Activated T-cell treated with anti-CD3 and anti-CD28 coated beads, Interleukin-2, amount 50 U/mL, for 1 hour (primary cell): ENCODE measurements at places on chromosomes 1 and 21.

DNA sequence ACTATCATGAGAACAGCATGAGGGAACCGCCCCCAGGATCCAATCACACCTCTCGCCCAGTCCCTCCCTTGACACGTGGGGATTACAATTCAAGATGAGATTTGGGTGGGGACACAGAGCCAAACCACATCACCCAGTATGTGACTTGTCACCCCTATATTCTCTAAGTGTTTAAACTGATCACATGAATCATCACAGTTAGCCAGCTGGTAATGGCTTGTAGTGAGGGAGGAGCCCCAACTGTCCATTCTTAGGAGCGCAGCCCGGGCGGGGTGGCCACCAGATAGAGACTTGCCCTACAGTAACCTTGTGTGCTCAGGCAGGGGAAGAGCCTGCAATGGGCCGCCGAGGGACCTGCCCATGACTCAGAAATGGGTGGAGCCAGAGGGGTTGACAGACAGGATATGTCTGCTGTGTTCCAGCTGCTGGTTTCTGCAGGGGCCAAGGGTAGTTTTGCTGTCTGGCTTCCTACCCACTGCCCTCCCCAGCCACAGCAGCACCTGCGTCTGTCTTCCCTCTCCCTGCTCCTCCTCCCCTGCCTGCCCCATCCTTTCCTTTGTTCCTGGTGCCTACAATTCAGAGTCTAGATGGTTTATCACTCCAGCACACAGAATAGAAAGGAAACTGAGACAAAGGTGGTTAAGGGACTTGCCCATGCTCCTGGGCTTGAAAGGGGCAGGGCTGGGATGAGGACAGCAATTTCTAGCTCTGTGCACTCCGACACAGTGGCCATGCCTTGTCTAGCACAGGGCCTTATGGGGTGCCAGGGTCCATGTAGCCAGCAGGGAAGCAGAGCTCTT is 9.2 kb downstream of the ABCG1 start:
- peak; percentile 90 for DNase-seq

DNA sequence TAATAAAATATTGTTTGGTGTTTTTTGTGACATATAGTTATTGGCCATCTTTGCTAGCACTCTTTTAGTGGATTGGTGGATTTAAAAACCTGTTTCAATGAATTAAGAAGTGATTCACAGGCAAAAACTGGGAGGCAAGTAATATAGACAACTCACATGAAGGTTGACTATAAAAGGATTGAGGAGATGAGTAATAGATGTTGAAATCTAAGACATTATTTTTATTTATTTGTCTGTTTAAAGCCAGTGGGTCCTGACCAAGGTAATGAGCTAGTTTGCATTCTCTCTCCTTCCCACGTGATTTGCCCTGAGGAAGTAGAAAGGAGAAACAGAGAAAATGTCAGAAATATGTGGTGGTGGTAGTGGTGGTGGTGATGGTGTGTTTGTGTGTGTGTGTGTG is 351.5 kb upstream of the ZP4 start:
- DNase-seq: no peak

GRCh38 chr21:38984568-38984967 is 178.8 kb downstream of the ETS2 start:
- no peak for DNase-seq

- DNase-seq: no peak
Observed at GRCh38 chr21:35861661-35862060, 198.7 kb downstream of the SETD4 start.

GRCh38 chr1:185448591-185449186 is 131.6 kb upstream of the IVNS1ABP start:
- no peak for DNase-seq

DNA sequence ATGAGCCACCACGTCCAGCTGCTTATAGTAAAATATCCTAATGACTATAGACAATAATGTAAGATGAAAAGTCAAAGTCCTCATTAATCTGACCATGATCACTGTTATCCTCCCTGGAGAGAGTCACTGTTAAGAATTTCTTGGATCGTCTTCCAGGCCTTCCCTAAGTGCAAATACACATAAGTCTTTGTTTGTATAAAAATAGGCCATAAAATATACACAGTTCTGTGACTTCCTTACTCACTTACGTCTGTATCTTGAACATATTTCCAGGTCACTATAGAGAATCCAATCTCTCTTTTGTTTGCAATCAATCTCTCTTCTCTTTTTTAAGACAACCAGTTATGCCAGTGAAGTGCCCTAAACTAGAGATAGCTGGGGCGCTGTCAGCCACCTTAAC is 89.1 kb upstream of the LYST start:
- DNase-seq: no peak

- DNase-seq: no peak
Observed at GRCh38 chr1:241527146-241527545, 5.0 kb upstream of the KMO start.

DNA sequence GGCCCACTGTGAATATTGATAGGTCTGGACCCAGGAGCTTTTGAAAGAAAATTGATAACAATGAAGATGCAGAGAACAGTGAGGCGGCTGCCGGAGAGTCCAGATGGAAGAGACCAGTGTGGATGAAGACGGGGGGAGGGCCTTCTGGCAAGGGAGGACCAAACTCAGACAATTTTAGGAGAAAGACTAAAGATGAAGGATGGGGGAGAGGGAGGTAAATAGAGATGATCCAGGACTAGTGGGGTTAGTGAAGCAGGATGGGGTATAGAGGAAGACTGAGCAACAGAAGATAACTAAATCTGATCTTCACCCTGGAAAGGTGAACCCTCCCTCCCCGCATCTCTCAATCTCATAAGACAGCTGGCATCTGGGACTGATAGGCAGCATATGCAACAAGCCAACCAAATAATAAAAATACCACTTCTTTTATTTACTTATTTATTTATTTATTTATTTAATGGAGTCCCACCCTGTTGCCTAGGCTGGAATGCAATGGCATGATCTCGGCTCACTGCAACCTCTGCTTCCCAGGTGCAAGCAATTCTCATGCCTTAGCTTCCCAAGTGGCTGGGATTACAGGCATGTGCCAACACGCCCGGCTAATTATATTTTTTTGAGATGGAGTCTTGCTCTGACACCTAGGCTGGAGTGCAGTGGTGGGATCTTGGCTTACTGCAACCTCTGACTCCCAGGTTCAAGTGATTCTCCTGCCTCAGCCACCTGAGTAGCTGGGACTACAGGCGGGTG is 10.5 kb downstream of the EIF3I start:
- DNase-seq: no peak

DNA sequence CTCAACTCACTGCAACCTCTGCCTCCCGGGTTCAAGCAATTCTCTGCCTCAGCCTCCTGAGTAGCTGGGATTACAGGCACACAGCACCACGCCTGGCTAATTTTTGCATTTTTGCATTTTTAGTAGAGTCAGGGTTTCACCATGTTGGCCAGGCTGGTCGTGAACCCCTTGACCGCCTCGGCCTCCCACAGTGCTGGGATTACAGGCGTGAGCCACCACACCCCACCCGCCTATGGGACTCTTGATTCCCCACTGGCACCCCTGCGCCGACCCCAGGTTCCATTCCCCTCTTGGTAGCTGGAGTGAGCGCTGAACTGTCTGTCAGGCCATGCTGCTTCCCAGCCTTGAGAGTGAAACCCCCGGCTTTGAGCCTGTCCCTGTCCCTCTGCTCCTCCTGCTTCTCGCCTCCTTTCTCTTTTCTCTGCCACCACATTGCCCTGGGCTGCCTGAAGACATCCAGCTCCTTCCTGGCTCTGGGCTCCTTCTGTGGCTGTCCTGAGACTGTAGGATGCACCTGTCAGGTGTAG is 48.8 kb downstream of the IER5 start:
- no peak for DNase-seq

DNA sequence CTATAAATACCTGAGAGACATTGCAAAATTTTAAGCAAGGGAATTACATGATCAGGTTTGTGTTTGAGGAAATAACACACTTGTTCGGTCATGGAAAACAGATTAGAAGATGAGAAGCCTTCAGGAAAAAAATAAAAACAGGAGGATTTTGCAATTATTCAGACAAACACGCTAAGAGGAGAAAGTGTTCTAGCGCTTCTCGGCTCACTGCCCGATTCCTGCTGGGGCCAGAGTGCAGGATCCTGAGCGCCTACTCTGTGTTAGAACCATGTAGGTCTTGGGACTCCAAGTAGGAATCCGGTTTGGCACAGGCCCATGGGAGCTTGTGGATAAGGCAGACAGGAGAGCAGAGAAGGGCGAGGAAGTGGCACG is 8.1 kb upstream of the PRELP start:
- DNase-seq: no peak

- no peak for DNase-seq
Observed at GRCh38 chr1:64320007-64320406, 116.6 kb downstream of the UBE2U start.

DNA sequence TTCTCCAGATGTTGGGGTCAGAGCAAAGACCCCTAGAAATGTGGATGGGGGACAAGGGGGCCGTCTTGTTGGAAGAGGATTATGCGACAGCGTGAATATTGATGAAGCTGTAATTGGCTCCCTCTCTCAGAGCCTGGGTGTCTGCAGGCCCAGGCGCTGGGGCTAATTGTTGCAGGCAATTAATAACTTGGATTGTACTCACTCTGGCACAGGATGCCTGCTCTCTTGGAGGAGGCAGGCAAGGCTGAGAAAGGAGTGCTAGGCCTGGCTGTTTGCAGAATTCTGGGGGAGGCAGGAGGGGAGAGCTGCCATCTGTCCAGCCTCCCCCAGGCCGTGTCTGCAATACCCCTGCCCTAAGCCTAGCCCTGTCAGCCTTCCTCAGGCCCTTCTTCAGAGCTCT is 4.1 kb upstream of the DISP3 start:
- no peak for DNase-seq

- no peak for DNase-seq
Observed at GRCh38 chr1:243597383-243597782, 252.7 kb downstream of the AKT3 start.

GRCh38 chr1:33099290-33100118 is 18.6 kb downstream of the AZIN2 start:
- peak; percentile 70 for DNase-seq

DNA sequence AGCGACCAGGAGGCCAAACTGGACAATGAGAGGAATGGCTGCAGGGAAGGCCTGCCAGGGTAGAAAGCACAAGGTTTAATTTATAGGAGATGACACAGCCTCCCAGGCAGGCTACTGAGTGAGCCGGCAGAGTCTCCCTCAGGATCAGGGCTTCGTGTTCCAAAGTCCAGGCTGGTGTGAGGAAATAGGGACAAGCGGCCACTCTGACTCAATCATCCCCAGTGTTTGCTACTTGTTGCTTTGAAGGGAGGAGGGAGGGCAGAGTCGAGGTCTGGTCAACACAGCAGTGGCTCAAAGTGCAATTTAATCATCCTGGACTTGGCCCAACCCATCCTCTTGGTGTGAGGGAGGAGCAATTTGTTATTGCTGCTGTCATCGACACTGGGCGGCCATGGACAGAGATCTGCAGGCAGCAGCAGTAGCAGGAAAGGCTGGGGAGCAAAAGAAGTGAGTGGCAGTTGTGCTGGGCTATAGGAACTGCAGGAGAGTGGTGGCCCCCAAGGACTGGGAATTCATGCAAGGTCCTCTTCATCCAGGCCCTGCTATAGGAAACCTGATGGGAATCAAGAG is 27.5 kb downstream of the TBX15 start:
- no peak for DNase-seq

GRCh38 chr21:31382060-31382459 is 38.0 kb upstream of the TIAM1 start:
- DNase-seq: no peak

DNA sequence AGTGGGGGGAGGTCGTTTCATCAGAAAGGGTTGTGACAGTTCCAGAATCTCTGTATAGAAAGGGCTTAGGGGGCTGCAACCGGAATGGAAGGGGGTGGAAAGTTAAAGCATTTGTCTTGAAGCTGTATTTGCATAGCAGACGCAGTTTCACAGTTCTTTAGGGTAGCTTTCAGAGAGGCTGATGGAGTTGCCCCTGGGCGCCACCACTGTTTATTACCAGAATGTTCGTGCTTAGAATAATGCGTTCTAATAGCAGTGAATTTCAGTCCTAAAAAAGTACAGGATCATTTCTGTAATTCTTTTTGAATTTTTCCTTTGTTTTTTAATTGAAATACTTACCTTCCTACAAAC is 1.3 kb downstream of the EXO1 start:
- DNase-seq: no peak

GRCh38 chr1:153921080-153921802 is 1.5 kb downstream of the GATAD2B start:
- DNase-seq: no peak

GRCh38 chr1:146046664-146047063 is 25.1 kb upstream of the HJV start:
- no peak for DNase-seq

DNA sequence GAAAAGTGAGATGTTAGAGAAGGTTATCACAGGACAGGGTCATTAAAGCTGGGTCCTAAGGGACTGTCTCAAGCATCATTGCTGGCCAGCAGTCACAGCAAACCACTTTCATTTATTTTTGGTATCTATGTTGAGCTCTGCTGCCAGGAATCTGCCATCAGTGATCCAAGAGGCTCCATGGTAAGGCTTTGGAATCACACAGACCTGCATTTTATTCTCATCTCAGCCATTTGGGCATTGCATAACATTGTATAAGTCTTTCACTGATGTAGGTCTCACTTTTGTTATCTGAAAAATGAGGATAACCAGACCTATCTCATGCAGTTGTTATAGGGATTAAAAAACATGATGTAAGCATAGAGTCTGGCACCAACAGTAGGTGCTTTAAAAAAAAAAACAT is 77.5 kb downstream of the OMA1 start:
- DNase-seq: no peak

GRCh38 chr21:19523061-19523460 is 1119.5 kb upstream of the TMPRSS15 start:
- DNase-seq: no peak

DNA sequence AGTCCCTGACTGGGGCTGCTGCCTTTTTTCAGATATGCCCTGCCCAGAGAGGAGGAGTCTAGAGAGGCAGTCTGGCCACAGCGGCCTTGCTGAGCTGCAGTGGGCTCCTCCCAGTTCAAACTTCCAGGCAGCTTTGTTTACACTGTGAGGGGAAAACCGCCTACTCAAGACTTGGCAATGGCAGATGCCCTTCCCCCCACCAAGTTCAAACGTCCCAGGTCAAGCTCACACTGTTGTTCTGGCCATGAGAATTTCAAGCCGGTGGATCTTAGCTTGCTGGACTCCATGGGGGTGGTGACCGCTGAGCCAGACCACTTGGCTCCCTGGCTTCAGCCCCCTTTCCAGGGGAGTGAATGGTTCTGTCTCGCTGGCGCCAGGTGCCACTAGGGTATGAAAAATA is 18.3 kb upstream of the C1orf53 start:
- no peak for DNase-seq

DNA sequence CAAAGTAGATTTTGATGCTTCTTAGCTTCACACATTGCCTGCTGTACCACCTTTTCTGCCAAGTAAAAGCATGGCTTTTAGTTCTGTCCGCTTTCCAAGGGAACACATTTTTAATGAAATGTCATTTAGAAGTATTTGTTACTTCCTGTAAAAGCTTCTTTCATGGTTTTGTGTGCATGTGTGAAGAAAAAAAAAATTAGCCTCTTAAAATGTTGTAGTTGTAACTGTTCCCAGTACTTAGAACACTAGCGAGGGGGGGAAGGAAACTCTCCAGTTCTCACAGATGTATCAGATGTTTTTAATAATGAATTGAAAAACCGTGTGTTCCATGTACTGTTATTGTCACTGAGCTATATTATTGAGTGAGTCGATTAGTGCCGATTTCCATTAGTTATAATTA is 568.3 kb upstream of the ADGRL2 start:
- no peak for DNase-seq
